Activated T-cell treated with anti-CD3 and anti-CD28 coated beads for 4 hours (primary cell): ENCODE measurements at places on chromosomes 11 and 22.

DNA sequence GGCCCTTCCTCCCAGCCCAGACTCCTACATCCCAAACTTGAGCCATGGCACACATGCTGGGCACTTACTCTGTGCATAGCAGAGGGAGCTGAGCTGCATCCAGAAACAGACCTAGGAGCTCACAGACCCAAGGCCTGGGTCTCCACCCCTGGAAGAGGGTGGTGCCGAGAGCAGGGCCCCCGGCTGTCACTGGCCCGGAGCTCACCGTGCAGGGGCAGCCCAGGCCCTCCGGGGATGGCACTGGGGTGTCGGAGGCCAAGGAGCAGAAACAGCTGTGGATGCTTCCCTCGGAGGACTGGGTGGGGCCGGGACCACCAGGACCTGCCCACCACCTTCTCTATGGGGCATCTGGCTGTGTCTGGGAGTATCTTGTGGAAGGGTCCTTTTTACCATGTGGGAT lies 4.3 kb upstream of the APOBEC3A start:
- DNase-seq, result no peak

- DNase-seq, result no peak
Measured at GRCh38 chr22:39205344-39206021, 39.3 kb downstream of the PDGFB start.

DNA sequence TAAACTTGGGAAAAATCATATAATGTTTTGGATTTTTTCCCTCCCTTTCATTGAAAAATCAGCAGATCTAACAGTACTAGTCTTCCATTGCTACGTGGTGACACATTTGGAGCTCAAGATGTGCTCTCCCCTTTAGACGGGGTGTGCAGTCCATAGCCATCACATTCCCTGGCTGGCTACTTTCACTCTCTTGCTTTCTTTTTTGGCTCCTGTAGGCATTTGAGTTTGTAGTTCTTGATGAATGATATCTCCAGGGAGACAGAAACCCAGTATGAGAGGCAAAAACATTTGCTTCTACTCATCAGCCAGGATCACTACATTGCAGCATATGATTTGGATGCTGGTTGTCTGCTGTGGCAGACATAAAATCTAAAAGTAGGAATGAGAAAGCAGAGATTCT lies 12.1 kb downstream of the CCDC81 start:
- DNase-seq, result no peak

DNA sequence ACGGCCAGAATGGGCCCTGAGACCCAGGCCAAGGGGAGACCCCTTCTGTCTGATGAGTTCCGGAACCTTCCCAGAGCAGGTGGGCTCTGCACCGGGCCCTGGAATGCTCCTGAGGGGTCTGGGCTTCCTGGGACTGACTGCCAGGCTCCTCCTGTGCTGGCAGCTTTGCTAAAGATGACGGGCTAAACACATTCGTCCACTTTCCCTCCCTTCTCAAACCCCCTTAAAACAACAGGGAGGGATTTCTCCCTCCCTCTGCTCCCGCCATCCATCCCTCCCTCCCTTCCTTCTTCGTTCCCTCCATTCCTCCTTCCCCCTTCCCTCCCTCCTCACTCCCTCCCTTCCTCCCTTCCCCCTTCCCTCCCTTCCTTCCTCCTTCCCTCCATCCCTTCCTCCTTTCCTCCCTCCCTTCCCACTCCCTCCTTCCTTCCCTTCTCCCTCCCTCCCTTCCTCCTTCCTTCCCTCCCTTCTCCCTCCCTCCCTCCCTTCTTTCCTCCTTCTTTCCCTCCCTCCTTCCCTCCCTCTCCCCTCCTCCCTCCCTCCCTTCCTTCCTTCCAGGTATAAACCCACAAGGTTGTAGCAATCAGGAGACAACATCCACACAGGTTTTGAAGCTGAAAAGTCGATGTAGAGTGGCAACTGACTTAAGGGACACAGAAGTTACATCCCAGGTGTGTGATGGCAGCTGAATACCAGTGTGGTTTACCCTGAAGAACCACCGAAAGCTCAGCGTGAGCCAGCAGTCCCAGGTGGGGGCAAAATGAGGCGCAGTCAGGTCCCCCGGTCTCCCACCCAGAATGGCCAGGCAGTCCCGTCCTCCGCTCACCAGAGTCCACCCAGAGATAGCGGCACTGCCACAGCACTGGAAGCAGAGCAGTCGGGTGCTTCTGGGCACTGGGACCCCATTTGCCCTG lies 18.8 kb upstream of the MGAT3 start:
- DNase-seq, result no peak

DNA sequence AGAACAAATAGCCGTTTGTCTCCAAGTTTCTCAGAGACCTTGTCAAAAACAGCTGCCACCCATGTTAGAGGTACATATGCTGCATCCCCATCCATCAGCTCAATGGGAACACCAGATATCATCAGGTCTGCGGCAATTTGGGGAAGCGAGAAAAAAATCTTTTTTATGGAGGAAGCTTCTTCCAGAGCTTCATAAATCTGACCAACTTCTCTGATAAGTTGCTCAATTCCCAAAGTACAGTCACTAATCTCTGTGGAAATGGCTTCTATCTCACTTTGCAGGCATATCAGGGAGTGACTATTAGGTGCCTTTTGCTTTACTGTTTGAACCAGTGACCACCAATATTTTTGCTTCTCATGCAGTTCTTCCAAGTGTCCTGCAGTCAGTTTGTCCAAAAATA lies 34.3 kb upstream of the MRPL17 start:
- no peak for DNase-seq

- no peak for DNase-seq
Measured at GRCh38 chr11:116226731-116227130, 546.1 kb downstream of the BUD13 start.

- DNase-seq, result no peak
Measured at GRCh38 chr11:76713499-76713898, 43.0 kb upstream of the LRRC32 start.
